Immature natural killer cell (primary cell): ENCODE measurements at places on chromosomes 2 and 18.

DNA sequence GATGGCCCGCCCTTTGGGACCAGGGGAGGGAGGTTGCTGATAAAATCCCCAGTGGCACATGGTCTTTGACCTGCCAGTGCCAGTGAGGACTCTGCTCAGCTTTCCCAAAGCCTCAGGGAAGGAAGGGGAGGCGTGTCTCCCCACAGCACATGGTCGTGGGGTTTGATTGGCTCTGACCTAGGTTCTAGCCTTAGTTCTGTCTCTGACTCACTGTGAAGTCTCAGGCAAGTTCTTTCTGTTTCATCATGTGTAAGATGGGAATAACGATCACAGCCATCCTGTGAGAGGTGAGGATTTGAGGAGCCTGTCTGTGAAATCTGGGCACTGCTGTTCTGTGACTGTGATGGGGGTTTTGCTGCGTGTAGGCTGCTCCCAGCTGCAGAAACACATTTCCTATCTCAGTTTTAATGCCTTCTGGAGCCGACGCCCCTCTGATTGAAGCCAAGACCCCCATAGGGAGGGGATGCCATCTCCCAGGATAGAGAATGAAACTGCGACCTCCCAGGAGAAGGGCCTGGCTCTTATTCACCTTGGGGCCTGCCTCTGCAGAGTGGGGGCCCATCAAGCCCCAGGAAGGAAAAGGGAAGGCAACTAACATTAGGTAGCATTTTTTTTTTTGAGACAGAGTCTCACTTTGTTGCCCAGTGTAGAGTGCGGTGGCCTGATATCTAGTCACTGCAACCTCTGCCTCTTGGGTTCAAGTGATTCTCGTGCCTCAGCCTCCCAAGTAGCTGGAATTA lies 84.0 kb downstream of the DDX1 start:
- DNase-seq = no peak
- no peaks in the 10 kb centered on the region for H3K4me1 ChIP-seq
- no peaks in the 10 kb centered on the region for H3K36me3 ChIP-seq
- peaks cover 2% of the 10 kb centered on the region for H3K27me3 ChIP-seq
- H3K4me3 ChIP-seq = no peak overlapping the region
- H3K27ac ChIP-seq = no peak overlapping the region

DNA sequence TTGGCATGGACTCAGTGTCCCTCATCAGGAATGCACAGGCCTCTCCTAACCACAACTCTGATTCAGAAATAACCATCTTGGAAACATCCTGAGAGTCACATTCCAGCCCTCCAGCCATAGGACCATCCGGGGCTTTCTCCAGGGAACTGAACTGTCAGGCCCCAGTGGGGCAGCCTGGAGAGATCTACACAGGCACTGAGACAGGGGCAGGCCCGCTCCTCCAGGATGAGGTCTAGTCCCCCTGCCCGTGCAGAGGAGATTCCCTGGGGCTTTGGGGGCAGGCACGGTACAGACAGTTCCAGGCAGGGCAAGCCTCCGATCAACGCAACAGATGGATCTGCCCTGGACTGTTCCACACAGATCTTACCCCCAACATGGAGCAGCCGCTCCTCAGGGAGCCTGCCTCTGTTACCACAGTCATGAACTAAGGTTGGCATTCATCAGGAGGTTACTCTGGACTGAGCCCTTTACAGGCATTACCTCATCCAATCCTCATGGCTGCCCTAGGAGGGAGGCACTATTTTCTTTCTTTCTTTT lies 12.0 kb downstream of the KCNK3 start:
- H3K4me3 ChIP-seq = no peak overlapping the region
- no peak for DNase-seq
- H3K27me3 ChIP-seq = peaks cover 11% of the 10 kb centered on the region
- H3K36me3 ChIP-seq = no peaks in the 10 kb centered on the region

GRCh38 chr2:106339609-106340008 lies 128.6 kb downstream of the RGPD3 start:
- no peak overlapping the region for H3K27ac ChIP-seq
- no peak overlapping the region for H3K4me3 ChIP-seq
- DNase-seq = no peak
- H3K36me3 ChIP-seq = no peaks in the 10 kb centered on the region
- H3K4me1 ChIP-seq = no peaks in the 10 kb centered on the region
- H3K27me3 ChIP-seq = no peaks in the 10 kb centered on the region

DNA sequence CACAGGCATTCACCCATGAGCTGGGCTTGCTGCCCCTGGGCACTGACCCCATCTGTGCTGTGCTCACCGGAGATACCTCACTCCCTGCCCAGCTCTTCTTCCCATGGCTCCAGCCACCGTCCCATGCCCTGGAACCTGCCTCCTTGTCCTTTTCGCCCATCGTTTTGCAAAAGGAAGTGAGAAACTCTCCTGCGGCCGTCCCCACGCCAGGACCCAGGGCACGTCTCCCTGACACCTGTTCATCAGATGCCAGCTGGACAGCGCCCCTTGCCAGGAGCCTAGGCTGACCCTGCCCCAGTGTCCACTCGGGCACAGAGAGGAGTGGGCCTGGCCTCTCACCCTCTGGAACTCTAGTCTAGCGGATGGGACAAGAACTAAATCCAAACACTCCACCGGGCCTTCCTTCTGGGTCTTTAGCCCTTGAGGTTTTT lies 238.6 kb downstream of the SEPTIN10 start:
- no peak for DNase-seq
- H3K4me3 ChIP-seq = no peak overlapping the region
- peaks cover 3% of the 10 kb centered on the region for H3K27me3 ChIP-seq
- no peaks in the 10 kb centered on the region for H3K36me3 ChIP-seq

DNA sequence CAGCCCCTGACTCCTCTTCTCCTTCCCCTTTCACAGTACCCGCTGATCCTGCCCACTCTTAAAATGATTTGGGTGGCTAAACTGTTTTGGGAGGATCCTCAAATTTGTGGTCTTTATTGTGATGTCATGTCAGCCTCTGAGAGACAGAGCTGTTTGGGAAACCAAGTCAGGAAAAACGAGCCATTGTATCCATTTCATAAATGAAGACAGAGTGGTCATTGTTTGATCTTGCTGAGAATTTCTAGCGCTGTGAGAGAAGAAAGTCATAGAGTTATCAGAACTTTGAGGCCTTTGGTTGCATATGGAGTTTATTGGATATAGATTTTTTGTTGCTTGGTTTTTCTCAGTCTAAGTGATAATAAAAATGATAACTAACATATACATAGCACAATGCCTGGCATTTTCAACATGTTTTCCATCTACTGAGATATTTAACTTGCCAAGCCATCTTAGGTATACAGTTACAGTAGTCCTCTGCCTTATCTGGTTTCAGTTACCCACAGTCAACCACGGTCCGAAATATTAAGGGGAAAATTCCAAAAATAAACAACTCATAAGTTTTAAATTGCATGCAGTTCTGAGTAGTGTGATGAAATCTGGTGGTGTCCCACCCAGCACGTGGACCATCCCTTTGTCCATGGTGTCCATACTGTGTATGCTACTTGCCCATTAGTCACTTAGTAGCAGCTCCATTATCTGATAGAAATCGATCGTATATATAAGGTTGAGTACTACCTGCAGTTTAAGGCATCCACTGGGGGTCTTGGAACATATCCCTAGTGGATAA lies 105.0 kb upstream of the RASGRP3 start:
- H3K27ac ChIP-seq = no peak overlapping the region
- H3K27me3 ChIP-seq = no peaks in the 10 kb centered on the region
- no peak overlapping the region for H3K4me3 ChIP-seq
- no peaks in the 10 kb centered on the region for H3K36me3 ChIP-seq
- no peak for DNase-seq

DNA sequence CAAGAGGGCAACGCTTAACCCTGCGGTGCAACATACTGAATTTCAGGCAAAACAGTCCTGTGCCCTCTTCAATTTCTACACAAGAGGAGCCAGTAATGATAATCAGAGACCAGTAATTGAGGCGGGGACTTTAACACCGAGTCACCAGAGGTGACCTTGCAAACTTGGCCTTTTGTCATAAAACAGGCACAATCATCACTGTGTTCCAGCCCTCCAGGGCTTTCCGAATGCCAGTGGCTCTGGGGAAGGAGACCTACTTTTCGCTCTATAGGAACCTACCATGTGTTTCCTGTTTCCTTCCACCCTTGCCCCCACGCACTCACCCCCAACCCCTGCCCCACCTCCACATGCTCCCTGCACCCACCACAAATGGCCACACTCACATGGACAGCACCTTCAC lies 47.2 kb upstream of the LOXHD1 start:
- no peak for DNase-seq
- H3K27ac ChIP-seq = no peak overlapping the region
- peaks cover 8% of the 10 kb centered on the region for H3K27me3 ChIP-seq
- H3K4me3 ChIP-seq = no peak overlapping the region

DNA sequence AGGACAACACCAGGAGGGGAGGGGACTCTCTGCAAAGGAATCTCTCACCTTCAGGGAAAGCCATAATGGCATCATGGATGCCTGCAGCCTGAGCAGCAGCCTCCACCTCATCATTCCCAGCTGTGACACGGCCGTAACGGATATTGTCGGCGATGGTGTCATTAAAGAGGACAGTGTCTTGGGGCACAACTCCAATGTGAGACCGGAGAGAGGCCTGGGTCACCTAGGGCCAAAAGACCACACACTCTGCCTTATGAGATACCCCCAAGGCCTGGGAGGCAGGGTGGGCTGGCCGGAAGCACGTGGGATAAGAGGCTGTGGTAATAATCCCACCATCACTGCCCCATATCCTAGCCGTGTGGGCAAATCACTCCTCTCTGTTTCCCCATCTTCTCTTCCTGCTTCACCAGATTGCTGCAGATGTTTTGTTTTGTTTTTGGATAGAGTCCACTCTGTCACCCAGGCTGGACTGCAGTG lies 4.3 kb downstream of the ZFAND2B start:
- DNase-seq = no peak
- H3K4me1 ChIP-seq = peaks cover 49% of the 10 kb centered on the region
- H3K27me3 ChIP-seq = peaks cover 6% of the 10 kb centered on the region
- peak overlapping the region; percentile 91 for H3K27ac ChIP-seq

GRCh38 chr2:238599549-238600505 lies 173.1 kb downstream of the ASB1 start:
- DNase-seq = no peak
- H3K4me3 ChIP-seq = no peak overlapping the region
- no peaks in the 10 kb centered on the region for H3K4me1 ChIP-seq
- peaks cover 2% of the 10 kb centered on the region for H3K27me3 ChIP-seq

DNA sequence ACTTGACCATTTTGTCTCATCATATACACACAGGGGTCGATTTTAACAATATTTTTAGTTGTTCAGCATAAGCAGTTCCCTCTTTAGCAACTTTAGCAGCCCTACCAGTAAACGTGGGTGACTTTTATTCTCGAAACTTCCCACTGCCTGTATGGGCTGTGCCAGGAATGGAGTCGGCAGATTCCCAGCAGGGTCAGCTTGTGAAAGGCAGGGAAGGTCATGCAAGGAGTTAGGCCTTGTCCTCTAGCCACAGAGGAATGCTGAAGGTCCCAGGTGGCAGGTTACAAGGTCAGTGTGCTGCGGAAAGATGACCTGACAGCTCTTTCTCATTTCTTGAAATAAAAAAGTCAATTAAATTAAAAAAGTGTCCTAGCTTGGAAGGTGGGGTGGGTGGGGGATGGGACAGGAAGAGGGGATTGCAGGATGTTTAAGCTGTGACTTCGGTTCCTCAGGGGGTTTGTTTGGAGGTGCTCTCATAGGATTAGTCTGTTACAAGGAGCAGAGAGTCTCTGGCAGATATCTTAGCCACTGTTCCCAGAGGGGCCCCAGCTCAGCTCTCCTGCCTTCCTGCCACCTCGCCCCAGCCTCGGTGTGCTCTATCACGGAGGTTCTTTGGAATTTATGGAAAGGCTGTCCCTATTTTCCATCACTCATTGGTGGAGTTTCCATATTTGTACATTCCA lies 21.4 kb downstream of the DRC1 start:
- no peak for DNase-seq
- no peak overlapping the region for H3K27ac ChIP-seq
- H3K4me3 ChIP-seq = no peak overlapping the region
- no peaks in the 10 kb centered on the region for H3K4me1 ChIP-seq

GRCh38 chr2:95276888-95277245 lies 2.6 kb downstream of the PROM2 start:
- DNase-seq = no peak
- H3K27me3 ChIP-seq = no peaks in the 10 kb centered on the region
- no peaks in the 10 kb centered on the region for H3K36me3 ChIP-seq
- H3K27ac ChIP-seq = no peak overlapping the region
- H3K4me3 ChIP-seq = no peak overlapping the region

DNA sequence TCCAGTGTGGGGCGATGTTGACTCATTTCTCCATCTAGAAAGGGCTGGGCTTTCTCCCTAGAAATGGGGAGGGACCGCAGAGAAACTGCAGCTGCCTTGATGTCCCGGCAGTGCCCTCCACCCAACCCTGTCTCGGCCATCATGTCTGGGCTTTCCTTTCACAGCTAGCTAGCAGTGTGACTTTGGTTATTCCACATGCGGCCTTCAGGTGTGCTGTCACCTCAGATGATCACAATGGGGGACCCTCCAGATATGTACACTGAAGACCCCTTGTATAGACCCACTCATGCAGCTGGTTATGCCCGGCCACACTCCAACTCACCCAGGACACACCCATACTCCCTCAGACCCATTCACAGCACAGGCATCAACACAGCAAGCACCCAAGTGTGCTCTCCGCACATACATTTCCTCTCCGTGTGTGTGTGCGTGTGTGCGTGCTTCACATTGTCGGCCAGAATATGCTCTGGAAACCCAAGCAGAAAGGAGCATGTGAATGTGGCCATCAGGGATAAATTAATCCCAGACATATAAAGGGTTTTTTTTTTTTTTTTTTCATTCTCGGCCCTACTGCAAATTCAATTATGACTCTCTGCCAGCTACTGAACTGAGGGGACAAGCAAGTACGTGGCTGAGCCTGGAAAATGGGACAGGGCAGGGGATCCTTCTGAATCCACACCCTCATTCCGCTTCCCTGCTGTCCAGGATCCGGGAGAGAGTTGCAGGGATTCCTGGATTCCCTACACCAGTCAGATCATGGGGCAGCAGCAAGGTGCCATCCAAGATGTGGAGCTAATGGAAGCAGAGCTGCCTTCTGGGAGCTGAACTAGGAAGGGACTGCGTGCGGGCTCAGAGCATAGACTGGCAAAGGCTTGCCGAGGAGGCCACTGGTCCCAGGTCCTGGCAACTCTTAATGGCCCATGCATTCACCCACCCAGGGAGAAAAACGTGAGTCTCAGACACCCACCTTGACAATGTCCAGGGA lies 240.2 kb downstream of the DYSF start:
- H3K27ac ChIP-seq = no peak overlapping the region
- H3K27me3 ChIP-seq = no peaks in the 10 kb centered on the region
- H3K36me3 ChIP-seq = no peaks in the 10 kb centered on the region
- no peaks in the 10 kb centered on the region for H3K4me1 ChIP-seq

DNA sequence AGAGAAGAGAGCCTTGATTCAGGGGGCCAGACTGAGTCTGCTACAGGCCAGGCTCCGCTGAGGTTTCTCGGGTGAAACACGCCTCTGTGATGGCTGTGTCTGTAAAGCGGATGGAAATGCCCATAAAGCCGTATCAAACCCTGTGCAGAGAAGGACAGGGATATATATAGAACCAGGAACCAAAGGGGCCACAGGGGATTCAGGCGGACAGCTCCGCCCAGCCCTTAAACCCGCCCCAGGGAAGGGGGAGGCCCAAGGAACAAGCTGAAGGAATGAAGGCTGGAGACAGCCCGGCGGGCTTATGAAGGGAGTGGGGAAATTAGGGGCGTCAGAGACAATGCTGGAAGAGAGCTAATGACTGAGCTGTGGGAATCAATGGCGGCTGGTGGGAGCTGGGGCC lies 42.1 kb downstream of the NHEJ1 start:
- peaks cover 9% of the 10 kb centered on the region for H3K4me1 ChIP-seq
- H3K27me3 ChIP-seq = no peaks in the 10 kb centered on the region
- H3K36me3 ChIP-seq = no peaks in the 10 kb centered on the region
- no peak for DNase-seq
